ENCODE measurements at places on chromosomes 2 and 18.

DNA sequence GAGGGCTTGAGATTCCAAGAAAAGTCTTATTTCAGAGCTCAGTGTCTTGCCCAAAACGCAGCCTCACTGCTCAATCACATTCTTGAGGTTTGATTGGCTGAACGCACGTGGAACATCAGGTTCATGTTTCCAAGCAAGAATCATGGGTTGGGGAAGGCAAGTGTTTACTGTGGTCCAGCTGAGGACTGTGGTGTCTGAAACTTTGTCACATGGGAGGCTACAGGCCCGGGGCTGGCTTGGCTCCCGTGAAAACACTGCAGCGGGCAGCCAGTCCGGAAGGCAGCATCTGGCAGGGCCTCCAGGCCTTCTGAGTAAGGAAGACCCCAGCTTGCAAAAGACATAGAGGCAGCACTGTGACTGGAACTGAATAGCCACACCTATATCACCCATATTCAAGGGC, 84.7 kb downstream of the POLR1A start:
- DNase-seq, result peak; percentile 35

GRCh38 chr2:153214337-153214736, 264.2 kb downstream of the RPRM start:
- peak; percentile 95 for DNase-seq

DNA sequence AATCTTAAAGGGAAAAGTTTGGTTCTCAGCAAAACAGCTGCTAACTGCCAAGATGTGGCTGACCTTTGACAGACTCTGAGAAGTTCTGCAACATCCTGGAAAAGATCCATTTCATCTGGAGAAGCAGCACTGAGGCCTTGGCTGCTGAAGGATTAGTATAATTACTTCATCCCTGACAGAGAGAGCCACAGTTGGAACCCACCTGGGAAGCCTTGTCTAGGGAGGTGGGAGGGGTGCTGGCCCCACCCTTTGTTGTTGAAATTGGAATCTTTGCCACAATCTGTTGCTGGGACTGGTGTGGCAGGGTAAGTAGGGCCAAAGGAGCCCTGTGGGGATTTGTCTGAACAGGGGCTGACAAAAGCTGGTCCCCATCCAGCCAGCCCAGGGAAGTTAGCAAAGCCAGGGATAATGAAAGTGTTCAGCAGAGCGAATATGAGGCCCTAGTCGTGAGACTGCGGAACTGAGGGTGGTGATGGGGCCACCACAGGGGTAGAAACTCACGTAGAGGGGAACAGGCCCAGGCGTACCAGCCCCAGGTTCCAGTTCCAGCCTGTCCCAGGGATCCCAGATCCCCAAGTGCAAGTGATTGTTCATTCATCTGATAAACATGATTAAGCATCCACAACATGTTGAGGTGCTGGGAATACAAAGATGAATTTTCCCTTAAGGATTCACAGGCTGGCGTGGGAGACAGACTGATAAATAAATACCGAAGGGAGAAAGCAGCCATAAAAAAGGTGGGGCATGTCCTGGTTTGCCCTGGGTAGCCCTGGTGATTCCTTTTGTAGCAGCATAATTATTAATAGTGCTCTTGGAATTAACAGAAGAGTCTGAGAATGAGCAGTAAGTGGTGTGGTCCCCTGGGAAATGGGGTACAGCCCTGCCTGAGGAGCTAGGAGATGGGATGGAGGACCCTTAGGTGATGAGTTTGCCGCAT, 60.0 kb downstream of the MYO1B start:
- peak; percentile 65 for DNase-seq

DNA sequence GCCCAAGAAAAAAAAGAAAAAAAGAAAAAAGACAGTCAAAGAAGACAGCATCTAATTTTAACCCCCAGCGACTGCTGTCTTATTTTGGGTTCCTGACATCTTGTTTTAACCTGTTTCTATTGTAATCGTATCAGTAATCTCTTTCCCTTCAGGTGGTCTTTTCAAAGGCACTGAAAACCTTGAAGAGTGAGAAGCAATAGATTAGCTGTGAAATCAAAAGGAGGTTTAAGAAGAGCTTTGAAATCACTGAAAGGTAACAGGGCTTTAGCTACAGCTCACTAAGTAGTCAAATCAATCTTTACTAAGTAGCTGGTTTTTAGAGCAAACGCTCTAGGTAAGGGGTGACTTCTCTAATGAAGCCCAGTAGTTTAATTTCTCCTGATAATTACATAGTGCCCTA, 5.4 kb upstream of the TANC1 start:
- no peak for DNase-seq

DNA sequence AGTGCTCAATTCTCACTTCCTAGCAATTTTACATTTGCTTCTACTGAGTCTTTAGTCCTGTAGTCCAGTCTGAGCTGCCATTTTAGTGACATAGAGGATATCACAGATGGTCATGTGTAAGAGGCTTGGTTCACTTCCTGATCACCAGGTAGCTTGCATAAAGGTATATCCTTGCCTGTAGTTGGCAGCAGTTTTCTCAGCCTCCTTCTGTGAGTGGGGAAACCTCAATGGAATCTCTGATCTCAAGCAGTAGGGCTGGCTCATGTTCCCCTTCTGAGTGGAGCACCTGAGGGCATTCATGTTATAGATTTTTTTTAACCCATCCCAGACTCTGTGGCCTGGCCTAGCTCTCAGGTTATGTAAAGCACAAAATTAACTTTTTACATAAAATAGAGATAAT, 278.4 kb downstream of the RDH14 start:
- DNase-seq, result no peak
